Testis (tissue), 5 donors: ENCODE measurements at places on chromosomes 2 and 18.

GRCh38 chr2:170715062-170715931 lies at the start of gene SP5:
SP5 (plus strand) TSS chr2:170715337; CDS start chr2:170715513, 176 bp downstream.
- DNase-seq: peak; percentile 63

- no peak for DNase-seq
Observed at GRCh38 chr2:150699218-150699617, 211.8 kb upstream of the RND3 start.

DNA sequence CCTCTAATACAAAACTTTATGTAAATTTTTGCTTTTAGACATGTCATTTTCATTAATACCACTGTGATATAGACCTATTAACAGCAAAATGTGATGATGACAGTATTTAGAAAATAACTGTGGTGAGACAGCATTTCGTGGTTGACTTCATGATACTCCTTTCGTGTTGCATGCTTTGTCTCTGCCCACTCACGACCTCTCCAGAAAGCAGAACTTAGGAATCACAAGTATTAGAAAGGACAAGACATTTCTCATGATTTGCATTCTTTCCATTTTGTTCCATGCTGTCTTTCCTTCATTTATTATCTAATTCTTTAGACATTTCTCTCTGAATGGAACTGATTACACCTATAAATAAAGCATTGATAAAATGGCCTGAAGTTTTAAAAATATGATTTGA lies 85.2 kb upstream of the POU3F3 start:
- DNase-seq: no peak

- no peak for DNase-seq
Observed at GRCh38 chr18:6056171-6056910, 161.0 kb upstream of the TMEM200C start.

- DNase-seq: no peak
Observed at GRCh38 chr2:33377048-33377447, 99.4 kb upstream of the RASGRP3 start.

- DNase-seq: no peak
Observed at GRCh38 chr2:114160263-114160981, 270.5 kb downstream of the ACTR3 start.
